ENCODE measurements at places on chromosomes 4 and X.

GRCh38 chr4:39023059-39023458, 9.2 kb downstream of the TMEM156 start:
- no peak for DNase-seq
- no peaks in the 10 kb centered on the region for H3K4me1 ChIP-seq
- no peaks in the 10 kb centered on the region for H3K27me3 ChIP-seq
- no peaks in the 10 kb centered on the region for H3K36me3 ChIP-seq

DNA sequence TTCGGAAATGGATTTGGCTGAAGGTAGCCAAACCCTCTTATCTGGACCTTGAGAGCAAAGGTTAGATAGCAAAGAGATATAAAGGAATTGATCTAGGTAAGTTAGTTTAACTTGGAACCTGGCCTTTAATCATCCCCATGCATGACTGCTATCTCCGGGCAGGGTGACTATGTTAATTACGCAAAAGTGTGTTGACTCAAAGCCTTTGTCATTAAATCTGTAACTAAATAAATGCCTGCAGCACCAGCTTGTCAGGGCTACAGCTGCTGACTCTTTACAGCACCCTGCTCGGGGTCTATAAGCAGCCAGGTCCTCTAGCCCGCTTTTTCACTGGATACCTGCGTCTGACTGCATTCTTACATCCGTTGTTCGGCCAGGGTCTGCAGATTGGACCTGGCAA, 201.7 kb downstream of the TBCK start:
- no peak overlapping the region for H3K4me3 ChIP-seq
- DNase-seq = no peak
- no peaks in the 10 kb centered on the region for H3K4me1 ChIP-seq
- no peak overlapping the region for H3K27ac ChIP-seq
- H3K36me3 ChIP-seq = peaks cover 3% of the 10 kb centered on the region
- no peaks in the 10 kb centered on the region for H3K27me3 ChIP-seq

DNA sequence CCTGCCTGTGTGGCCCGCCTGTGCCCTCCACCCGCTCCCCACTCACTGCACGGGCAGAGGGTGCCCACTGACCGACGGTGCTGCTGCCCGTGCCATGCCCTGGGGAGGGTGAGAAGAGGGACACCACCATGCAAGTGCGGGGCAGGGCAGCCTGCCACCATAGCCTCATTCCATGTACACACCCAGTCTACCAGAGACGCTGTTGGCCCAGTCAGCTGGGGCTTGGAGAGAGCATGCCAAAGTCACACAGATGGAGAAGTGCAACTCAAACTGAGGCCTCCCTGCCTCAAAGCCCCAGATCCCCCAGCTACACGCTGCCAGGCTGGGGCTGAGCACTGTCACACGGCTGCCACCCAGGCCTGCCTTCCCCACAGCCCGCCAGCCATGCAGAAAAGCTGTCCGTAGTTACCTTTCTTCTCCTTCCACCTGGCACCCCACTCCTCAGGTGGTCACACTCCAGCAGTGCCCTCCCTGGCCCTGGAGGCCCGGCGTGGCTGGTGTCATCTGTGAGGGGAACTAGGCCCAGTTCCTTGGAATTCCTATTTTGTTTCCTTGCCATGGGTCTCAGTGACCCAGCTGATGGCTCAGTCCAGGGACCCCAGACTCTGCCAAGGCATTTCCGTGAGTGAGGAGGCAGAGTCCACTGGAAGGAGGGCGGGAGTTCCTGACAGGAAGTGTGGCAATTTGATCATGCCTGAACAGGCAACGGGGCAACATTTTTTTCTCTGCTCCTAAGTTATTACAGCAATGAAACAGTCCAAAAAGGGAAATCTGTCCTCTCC, at the start of gene SLC2A9:
Gene SLC2A9 (minus strand): TSS at position 627 of the 782 bp plus-strand sequence. CDS start 68 bp downstream, at position 559.
- H3K36me3 ChIP-seq = no peaks in the 10 kb centered on the region
- peaks cover 31% of the 10 kb centered on the region for H3K27me3 ChIP-seq
- H3K4me3 ChIP-seq = no peak within 1 kb of the TSS
- H3K27ac ChIP-seq = no peak within 1 kb of the TSS
- peaks cover 13% of the 10 kb centered on the region for H3K4me1 ChIP-seq

- peaks cover 64% of the 10 kb centered on the region for H3K36me3 ChIP-seq
- peaks cover 2% of the 10 kb centered on the region for H3K27me3 ChIP-seq
- H3K4me1 ChIP-seq = no peaks in the 10 kb centered on the region
Measured at GRCh38 chrX:1427756-1428155, 25.0 kb downstream of the ASMTL start.
